ENCODE measurements at places on chromosomes 2 and 18.

GRCh38 chr2:131153529-131153928 lies 48.4 kb downstream of the PLEKHB2 start:
- DNase-seq = no peak

DNA sequence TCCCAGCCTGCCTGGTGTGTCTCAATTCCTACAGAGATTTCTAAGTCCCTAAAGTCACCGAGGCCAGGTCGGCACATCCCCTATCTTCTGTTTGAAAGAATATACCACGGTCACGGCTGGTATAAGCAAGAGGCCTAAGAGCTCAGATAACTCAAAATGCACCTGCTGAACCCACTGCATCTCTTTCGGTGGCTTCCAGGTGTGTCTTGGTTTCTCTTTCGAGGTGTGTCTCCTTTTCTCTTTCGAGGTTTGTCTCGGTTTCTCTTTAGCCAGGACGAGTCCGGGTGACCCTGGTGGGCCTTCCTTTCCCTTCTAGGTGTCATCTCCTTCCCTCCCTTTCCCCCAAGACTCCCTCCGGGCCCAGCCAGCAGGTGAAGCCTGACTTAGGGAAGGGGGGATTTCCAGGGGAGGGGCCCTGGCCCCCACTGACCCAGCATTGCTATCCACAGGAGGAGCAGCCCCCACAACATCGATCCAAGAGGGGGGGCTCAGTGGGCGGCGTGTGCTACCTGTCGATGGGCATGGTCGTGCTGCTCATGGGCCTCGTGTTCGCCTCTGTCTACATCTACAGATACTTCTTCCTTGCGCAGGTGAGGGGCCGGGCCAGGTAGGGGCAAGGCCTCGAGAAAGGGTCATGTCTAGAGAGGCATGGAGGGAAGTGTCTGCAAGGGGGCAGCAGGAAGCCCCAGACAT lies 8.4 kb downstream of the ITM2C start:
- no peak for DNase-seq

DNA sequence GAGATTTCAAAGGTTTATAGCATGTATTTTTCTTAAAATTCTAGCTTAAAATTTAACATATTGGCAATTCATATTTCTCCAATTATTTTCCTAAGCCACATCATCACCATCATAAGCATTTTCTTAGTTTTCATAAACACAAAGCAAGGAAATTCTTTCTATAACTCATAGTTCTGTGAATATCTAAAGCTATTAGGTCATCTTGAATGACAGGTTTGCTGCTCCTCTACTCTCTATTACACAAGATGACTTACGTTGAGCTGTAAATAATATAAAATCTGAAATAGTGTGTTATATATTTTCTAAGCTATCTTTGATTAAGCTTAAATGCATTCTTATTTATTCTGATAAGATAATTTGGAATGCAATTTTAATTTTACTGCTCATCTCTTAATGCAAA lies 984.6 kb upstream of the CNTNAP5 start:
- DNase-seq = no peak

- DNase-seq = no peak
Observed at GRCh38 chr2:171533331-171533730, 11.1 kb downstream of the CYBRD1 start.

GRCh38 chr2:222499226-222499625 lies 74.9 kb downstream of the SGPP2 start:
- no peak for DNase-seq

- DNase-seq = no peak
Observed at GRCh38 chr18:49224738-49225137, 235.7 kb downstream of the DYM start.

DNA sequence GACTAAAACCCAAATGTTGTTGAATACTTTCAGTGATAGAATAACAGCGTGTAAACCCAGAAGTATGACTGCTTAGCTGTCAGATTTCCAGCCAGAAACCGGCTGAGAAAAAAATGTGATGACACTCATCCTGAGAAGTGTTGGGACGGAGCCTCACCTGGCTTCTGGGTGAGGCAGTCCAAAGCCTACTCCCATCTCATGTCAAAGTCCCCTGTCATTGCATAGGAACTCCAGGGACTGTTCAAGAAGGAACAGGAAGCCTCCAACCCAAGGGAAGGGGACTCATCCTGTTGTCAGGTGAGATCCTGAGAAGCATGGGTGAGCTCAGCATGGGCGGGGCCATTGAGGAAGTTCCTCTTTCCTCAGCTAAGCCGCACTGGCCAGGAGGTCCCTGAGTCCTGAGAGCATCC lies 11.3 kb upstream of the CHRNA1 start:
- no peak for DNase-seq

- no peak for DNase-seq
Observed at GRCh38 chr2:46326231-46326980, 29.2 kb downstream of the EPAS1 start.

DNA sequence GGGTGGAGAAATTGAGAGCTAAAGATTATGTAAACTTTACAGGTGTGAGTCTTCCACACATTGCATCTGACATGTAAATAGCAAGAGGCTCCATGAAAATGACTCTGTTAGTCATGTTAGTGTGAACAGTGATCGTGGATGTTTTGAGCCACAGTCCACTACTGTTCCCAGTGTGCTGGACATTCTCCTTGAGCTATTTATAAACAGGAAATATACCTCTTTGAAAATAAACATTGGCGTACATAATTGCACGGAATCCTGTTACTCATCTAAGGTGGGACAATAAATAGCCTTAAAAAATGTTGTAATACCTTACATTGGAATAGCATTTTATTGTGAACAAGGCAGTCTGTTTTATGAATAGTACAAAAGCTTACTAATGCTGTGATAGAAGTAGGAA lies 37.0 kb downstream of the LIMS1 start:
- DNase-seq = no peak

DNA sequence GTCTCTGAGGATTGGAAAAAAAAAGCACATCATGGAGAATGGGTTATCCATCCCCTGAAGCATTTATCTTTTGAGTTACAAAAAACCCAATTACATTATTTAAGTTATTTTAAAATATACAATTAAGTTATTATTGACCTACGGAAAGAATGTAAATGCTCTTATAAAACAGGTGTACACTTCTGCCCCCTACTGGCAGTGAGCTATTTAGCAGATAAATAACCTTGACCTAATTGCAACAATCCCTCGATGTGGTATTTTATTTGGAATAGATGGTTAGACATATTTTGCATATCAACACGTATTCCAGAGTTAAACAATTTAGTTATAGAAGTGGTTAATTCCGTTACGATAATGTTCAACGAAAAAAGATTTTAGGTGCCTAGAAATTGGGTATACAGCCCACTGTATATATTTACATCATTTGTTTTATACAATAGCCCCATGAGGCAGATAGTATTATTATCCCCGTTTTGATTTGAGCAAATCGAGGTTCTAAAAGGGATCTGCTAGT lies 9.1 kb upstream of the DAW1 start:
- DNase-seq = peak; percentile 26

GRCh38 chr18:24161304-24161703 lies 22.4 kb downstream of the CABYR start:
- no peak for DNase-seq

GRCh38 chr2:43593254-43593653 lies 2.6 kb downstream of the THADA start:
- DNase-seq = no peak

DNA sequence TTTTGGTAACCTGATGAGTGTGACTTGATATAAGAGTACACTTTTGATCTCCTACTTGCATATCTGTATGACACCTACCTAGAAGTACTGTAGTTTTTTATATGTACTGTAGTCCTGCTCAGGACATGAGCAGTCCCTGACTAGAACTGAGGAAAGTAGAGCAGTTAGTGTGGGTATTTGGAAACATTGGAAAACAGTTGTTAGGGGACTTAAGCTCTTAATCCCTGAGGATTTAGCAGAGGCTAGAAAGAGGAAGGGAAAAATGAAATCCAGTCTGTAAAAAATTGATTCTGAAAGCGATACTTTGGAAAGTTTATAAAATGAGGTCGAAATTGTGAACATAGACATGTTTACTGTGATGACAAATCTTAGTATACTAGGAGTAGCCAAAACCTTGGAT lies 125.6 kb downstream of the NCOA1 start:
- no peak for DNase-seq

DNA sequence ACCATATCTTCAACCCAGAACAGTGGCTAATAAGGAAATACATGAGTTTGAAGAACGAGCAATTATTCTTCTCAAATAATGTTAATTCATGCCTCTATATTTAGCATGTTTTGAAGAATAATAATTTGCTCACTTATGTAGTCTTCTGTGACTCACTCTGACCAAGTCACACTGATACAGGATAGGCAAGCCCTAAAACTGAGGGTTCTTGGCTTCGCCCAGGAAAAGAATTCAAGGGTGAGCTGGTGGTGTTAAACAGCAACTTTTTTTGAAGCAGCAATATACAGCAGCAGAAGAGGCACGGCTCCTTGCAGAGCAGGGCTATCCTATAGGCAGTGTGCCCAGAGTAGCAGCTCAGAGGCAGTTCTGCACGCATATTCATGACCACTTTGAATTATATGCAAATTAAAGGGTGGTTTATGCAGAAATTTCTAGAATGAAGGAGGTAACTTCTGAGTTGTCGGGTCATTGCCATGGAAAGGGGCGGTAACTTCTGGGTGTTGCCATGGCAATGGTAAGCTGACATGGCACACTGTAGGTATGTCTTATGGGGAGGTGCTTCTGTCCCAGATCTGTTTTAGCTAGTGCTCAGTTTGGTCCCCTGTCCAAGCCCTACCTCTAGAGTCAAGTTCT lies 200.6 kb downstream of the RND3 start:
- DNase-seq = no peak

DNA sequence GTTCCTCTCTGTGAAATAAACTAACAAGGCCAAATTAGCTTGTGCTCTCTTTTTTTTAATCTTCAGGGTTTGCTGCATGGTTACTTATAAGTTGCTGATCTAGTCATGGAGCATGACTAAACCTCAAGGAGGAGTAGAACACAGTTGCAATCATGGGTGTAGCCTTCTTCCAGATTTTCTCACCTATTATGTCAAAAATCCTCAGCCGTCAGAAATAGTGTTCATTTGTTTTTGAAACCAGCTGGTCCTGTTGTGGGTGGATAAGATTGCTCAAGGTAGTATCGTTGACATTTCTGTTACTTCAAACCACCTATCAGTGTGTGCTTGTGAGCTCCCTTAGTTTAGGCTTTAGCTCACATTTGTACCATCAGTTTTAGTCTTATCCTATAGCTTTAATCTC lies 11.2 kb downstream of the RELCH start:
- DNase-seq = no peak

DNA sequence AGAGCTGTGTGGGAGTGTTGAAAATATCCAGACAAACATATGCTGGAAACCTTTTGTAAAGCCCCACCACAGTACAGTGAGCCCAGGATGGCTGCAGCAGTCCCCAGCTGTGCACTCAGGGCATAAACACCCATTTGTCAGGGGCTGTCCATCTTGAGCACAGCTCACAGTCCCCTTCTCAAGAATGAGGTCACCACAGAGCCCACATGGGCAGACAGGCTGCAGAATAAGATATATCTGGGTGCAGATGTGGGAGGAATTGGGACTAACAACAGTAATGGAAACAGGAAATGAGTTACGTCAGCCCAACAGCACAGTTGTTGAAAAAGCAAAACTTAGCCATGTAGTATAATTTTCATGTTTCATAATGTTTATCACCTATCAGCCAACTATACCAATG lies 219.6 kb downstream of the ETAA1 start:
- DNase-seq = no peak

DNA sequence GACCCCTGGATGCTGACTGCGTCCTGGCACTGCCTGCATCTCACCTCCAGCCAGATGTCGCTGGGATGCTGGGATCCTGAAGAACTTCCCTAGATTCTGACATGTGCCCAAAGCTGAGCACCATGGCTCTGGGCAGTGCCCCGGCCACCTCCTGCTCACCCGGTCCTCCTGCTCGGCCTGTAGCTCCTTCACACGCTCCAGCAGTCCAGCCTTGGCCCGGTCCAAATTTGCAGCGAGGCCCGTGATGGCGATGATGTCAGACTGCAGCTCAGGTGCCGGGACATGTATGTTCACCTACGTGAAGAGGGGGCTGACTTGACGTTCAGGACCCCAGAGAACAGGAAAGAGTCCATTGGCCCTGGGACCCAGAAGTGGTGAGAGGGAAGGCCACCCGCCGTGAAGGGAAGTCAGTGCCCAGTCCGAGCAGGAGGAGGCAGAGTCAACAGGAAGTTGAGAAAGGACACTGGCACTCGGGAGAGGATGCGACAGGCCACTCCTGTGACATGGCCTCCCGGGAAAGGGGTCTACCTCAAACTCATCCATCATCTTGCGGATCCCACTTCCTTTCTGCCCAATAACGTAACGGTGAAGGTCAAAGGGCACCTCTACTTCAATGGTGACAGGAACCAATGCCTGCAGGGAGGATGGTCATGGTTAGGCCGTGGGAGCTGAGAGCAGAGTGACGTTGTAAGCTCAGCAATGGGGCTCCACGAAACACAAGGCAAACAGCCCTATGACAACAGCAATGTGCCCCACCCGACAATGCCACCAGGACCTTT lies 46.7 kb downstream of the ANO7 start:
- no peak for DNase-seq

DNA sequence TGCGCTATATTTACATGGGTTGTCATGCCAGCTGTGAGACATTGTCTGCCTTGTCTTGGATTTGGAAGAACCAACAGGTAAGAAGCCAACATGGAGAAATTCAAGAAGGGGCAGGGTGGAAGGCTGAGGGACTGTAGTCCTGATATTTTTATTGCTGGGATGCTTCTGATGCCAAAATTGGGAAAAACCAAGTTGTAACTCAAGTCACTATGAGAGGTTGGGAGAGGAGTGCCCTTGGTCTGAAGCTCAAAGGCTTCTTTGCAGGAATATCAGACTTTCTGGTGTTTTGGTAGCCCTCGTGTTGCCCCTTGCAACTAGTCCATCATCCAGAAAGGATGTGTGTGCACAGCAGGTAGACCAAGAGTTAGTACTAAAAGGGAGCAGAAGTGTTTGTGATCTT lies 294.3 kb upstream of the EPAS1 start:
- no peak for DNase-seq

DNA sequence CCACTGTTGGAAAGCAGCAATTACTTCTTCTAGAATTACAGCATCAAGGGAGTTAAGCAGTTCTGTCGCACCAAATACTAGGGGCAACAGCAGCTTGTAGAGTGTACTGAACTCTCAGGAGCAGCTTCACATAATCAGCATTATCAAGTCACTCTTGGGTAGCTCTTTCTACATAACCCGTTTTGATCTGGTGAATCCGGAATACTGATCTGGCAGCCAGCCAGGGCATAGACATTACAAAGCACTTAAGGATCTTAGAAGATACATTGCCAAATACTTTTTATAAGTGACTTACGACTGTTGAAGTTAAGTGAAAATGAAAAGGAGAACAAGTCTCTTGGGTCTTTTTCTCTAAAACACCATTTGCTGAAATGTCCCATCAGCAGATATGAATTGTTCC lies 73.2 kb upstream of the NETO1 start:
- no peak for DNase-seq

DNA sequence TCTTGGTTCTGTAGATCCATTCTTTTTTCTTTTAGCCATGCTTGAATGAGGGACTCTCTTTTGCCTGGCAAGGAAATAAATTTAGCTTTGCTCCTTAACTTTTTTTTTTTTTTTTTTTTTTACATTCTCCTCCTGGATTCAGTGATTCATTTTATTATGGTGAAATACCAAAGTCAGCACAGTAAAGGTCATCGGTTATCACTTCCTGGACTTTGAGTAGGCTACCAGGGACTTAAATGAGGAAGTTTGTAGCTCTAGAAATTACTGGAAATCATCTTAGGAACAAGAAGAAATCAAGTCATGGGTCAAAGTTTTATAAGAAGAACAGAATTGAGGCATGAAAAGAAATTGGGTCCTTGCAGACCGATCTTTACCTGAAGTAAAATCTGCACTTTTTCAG lies 75.0 kb downstream of the SOCS6 start:
- DNase-seq = no peak
